ENCODE measurements at places on chromosomes 3 and 15. TPM values are rescaled to one million over a fixed set of nuclear protein-coding genes. Genes with fewer than 3 reads are reported as not detected.
A peak's percentile ranks its signal among the peaks of the same experiment; 100 is the strongest.

CHRD gene
- total RNA-seq, result not detected

GRCh38 chr15:69843900-69844304, 253.8 kb downstream of the TLE3 start:
- no peaks in the 10 kb centered on the region for H3K36me3 ChIP-seq
- peaks cover 3% of the 10 kb centered on the region for H3K27me3 ChIP-seq
- no peak overlapping the region for H3K4me3 ChIP-seq
- H3K27ac ChIP-seq, result no peak overlapping the region
- DNase-seq, result no peak
- no peaks in the 10 kb centered on the region for H3K4me1 ChIP-seq

SLC2A2 gene
- total RNA-seq, result not detected

DNA sequence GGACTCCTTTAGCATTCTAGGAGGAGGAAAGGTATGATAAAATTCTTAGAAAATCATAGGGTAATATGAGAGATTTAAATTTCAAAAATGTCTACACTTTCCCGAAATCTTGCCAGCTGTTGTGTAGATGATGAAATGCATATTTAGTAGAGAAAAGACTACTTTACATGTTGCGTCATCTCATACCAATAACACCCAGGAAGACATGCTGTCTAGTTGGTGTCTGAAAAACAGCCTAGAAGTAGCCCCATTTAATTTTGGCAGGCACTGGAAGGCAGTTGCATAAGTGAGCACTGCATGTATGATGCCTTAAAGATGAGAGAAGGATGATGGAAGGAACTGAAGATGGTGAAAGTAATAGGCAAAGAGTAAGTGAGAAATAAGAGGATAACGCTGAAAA, 310.5 kb upstream of the TPM1 start:
- no peak for DNase-seq
- H3K4me1 ChIP-seq, result no peaks in the 10 kb centered on the region

- H3K27me3 ChIP-seq, result no peaks in the 10 kb centered on the region
- no peaks in the 10 kb centered on the region for H3K4me1 ChIP-seq
- H3K36me3 ChIP-seq, result no peaks in the 10 kb centered on the region
- no peak for DNase-seq
- H3K27ac ChIP-seq, result no peak overlapping the region
- H3K4me3 ChIP-seq, result no peak overlapping the region
Observed at GRCh38 chr3:131140891-131141290, 114.2 kb downstream of the NEK11 start.

DNA sequence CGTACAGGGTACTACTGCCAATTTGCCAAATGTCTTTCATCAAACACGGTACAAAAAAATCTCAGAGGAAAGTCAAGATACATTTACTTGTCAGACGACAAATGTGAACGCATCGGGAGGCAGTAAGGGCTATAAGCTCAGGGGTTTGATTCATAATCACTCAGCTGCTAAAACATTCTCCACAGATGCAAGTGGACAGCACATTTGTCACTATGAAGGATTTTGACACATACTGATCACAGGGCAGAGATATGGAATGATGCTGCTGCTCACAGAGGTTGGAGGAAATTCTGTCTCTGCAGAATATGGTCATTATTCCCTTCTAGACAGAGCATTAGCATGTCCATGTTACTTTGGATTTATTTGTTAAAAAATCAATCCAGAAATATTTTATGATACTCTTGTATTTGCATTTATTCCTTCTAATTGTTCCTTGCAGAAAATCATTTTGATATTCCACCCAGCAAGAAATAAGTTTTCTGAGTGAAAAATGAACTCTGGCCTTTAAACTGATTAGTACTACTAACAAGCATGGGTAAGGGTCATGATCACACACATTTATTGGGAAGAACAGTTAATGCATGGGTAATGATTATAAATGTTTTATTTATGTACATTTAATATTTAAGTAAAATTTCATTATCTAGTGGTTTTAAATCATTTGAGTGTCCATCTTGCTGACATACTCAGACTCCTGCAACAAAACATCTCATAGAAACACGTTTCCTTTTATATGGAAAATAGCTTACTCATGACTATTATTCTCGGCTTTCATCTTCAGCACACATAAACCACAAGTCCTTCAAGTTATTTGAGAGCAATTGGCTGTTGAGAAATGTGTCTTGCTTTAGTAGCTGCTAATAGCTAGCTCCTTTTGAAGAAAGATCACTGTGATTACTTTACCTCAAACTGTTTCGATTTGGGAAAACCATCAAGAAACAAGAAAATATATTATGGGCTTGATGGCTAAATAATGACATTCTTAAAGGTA, 559.3 kb downstream of the MECOM start:
- H3K27me3 ChIP-seq, result no peaks in the 10 kb centered on the region
- no peak for DNase-seq
- H3K4me3 ChIP-seq, result no peak overlapping the region

- no peaks in the 10 kb centered on the region for H3K4me1 ChIP-seq
- peaks cover 18% of the 10 kb centered on the region for H3K27me3 ChIP-seq
- H3K36me3 ChIP-seq, result no peaks in the 10 kb centered on the region
- H3K4me3 ChIP-seq, result no peak overlapping the region
Observed at GRCh38 chr3:131535596-131535995, 32.8 kb upstream of the MRPL3 start.

GRCh38 chr3:46833346-46834300, 29.6 kb downstream of the MYL3 start:
- H3K27me3 ChIP-seq, result no peaks in the 10 kb centered on the region
- H3K36me3 ChIP-seq, result no peaks in the 10 kb centered on the region
- H3K4me1 ChIP-seq, result peaks cover 13% of the 10 kb centered on the region
- H3K4me3 ChIP-seq, result no peak overlapping the region
- no peak overlapping the region for H3K27ac ChIP-seq

CLDN16 gene
- total RNA-seq, result not detected

DNA sequence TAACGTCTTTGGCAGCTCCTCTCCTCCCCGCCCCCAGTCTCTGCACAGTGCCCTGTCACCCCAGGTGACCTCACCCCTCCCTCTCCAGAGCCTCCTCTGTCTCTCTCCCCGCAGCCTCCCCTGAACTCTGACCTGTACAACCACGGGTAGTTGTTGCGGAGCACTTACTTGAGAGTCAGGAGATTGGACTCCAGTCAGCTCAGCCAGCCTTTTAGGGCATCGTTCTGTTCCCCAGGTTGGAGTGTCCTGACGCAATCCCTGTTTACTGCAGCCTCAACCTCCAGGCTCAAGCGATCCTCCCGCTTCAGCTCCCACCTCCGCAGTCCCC, 177.7 kb downstream of the UACA start:
- H3K4me1 ChIP-seq, result peaks cover 15% of the 10 kb centered on the region
- H3K36me3 ChIP-seq, result no peaks in the 10 kb centered on the region
- peaks cover 25% of the 10 kb centered on the region for H3K27me3 ChIP-seq
- H3K4me3 ChIP-seq, result peak overlapping the region; percentile 22
- no peak overlapping the region for H3K27ac ChIP-seq

HGD gene
- total RNA-seq, result 0.78 TPM

ANKUB1 gene
- total RNA-seq, result not detected

CCR9 gene
- 0.20 TPM for total RNA-seq

PRSS50 gene
- total RNA-seq, result not detected

DNA sequence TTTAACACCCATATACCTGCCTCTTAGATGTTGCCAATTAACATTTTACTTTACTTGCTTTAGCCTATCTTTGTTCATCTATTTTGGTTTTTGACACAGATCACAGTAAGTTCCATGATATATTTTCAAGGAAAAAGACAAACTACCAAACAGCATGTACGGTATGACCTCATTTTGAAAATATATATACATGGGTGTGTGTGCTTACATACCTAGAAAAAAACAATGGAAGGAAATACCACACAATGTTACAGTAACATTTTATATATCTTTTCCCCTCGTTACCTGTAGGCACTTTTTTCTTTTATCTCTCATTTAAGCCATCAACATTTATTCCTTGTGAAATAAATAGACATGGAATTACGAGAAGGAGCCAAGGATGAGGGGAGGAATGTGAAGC, 170.0 kb downstream of the FOXP1 start:
- peak overlapping the region; percentile 39 for H3K27ac ChIP-seq
- H3K4me3 ChIP-seq, result no peak overlapping the region
- no peaks in the 10 kb centered on the region for H3K27me3 ChIP-seq
- peaks cover 7% of the 10 kb centered on the region for H3K36me3 ChIP-seq
- DNase-seq, result no peak
- H3K4me1 ChIP-seq, result peaks cover 92% of the 10 kb centered on the region

ZNF501 gene
- 2.7 TPM for total RNA-seq

C2CD4B gene
- 0.43 TPM for total RNA-seq

CELF6 gene
- 0.20 TPM for total RNA-seq

DNA sequence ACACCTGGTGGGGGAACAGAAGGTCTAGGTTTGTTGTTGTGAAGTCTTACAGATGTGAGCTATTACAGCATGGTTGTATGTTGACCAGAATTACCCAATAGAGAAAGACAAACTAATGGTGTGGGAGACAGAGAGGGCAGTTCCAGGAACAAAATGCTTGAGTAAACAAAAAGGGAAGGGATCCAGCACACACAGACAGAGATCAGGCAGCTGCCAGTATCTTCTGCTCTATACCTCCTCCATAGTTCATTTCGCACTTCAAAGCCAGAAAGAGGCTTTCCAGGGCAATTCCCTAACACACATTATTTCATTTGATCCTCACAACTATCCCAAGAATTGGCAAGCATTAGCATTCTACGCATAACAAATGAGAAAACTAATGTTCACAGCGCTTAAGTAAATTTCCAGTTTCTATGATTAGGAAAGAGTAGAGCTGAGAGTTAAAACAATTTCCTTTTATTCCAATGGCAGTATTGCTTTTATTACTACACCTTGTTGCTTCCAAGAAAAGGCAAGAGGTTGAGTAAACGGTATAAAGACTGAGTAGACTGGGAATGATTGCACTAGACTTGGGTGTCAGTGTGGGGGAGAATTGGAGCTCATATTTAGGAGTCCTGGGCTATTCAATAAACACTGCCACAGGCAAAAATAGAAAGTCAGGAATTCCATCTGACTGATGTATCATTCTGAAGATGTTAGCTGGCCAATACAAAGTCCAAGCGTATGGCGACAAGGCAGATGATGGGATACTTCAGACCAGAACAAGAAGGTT, 39.7 kb upstream of the ZNF280D start:
- H3K27me3 ChIP-seq, result peaks cover 7% of the 10 kb centered on the region
- no peak overlapping the region for H3K27ac ChIP-seq
- DNase-seq, result no peak
- H3K36me3 ChIP-seq, result no peaks in the 10 kb centered on the region
- no peak overlapping the region for H3K4me3 ChIP-seq

GRCh38 chr15:88571153-88571851, 24.8 kb upstream of the DET1 start:
- peaks cover 2% of the 10 kb centered on the region for H3K27me3 ChIP-seq
- no peaks in the 10 kb centered on the region for H3K4me1 ChIP-seq
- H3K27ac ChIP-seq, result no peak overlapping the region
- no peak for DNase-seq
- no peak overlapping the region for H3K4me3 ChIP-seq

NRG4 gene
- not detected for total RNA-seq

SLC22A13 gene
- 0.31 TPM for total RNA-seq

GOLGA6B gene
- total RNA-seq, result not detected

DNA sequence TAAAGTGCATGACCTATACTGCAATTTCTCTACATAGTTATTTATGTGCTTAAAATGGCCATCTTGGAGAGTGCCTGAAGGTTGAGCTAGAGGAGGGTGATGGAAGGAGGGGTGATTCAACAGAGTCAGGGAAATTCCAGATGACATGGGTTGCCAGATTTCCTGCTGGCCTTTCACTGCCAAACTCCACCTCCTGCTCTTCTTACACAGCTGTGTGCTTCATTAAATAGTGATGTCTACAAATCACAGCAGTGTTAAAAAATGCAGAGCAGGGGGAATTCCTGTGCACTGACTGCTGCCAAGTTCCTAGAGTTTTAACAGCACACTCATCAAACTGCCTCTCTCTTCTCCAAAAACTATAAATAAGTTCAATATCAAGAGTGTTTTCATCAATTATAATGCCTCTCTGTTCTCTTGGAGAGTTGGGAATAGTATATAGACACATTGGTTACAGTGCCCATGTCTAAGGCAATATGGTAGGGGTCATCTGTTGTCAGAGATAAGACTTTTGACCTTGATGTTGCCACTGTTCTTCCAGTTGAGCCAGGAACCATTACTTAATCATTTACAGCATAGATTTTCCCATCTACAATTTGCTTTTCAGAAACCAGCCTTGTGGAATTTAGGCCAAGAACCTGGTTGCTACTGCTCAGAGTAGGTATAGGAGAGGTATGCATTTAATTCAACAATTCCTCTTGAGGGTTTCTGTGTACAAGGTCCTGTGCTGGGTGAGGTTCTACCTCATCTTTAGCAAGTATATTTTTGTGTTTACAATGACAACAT, 79.6 kb downstream of the TP63 start:
- H3K27me3 ChIP-seq, result no peaks in the 10 kb centered on the region
- no peak overlapping the region for H3K27ac ChIP-seq
- no peak overlapping the region for H3K4me3 ChIP-seq
- H3K4me1 ChIP-seq, result peaks cover 5% of the 10 kb centered on the region
- no peaks in the 10 kb centered on the region for H3K36me3 ChIP-seq
- DNase-seq, result peak; percentile 30

IL17RB gene
- total RNA-seq, result not detected

GRCh38 chr3:143480344-143480743, 360.8 kb downstream of the CHST2 start:
- no peaks in the 10 kb centered on the region for H3K36me3 ChIP-seq
- no peak overlapping the region for H3K4me3 ChIP-seq
- no peak for DNase-seq
- H3K27ac ChIP-seq, result no peak overlapping the region
- H3K4me1 ChIP-seq, result no peaks in the 10 kb centered on the region

DNA sequence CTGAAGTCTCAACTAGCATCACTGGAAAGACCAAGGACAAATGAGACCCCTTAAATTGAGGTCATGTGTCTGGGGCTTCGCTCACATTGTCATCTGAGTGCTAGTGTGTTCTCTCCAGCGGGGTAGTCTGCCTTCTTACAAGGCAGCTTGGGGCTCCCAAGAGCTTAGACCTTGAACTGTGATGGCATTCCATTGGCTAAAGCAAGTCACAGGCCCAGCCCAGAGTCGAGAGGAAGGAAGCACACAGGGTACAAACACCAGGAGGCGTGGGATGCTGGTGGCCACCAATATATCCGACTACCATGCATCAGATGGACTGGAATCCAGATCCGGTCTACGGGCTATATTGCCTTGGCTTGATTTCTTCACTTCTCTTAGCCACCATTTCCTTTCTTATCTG, 31.5 kb upstream of the DYNC1LI1 start:
- H3K4me3 ChIP-seq, result no peak overlapping the region
- H3K4me1 ChIP-seq, result no peaks in the 10 kb centered on the region
- peaks cover 7% of the 10 kb centered on the region for H3K27me3 ChIP-seq
- no peak overlapping the region for H3K27ac ChIP-seq

GRCh38 chr15:55248895-55249294, 40.7 kb downstream of the RAB27A start:
- no peak overlapping the region for H3K4me3 ChIP-seq
- peak overlapping the region; percentile 9 for H3K27ac ChIP-seq
- H3K27me3 ChIP-seq, result no peaks in the 10 kb centered on the region
- DNase-seq, result no peak

- no peaks in the 10 kb centered on the region for H3K36me3 ChIP-seq
- H3K27ac ChIP-seq, result peak overlapping the region; percentile 57
- peak; percentile 75 for DNase-seq
- peaks cover 22% of the 10 kb centered on the region for H3K27me3 ChIP-seq
Observed at GRCh38 chr3:111859974-111860859, 1.2 kb downstream of the PHLDB2 start.
